Large intestine (tissue), 12 donors: ENCODE measurements at places on chromosomes 6 and 20. TPM values are rescaled to one million over a fixed set of nuclear protein-coding genes. Genes with fewer than 3 reads are reported as not detected.

DNA sequence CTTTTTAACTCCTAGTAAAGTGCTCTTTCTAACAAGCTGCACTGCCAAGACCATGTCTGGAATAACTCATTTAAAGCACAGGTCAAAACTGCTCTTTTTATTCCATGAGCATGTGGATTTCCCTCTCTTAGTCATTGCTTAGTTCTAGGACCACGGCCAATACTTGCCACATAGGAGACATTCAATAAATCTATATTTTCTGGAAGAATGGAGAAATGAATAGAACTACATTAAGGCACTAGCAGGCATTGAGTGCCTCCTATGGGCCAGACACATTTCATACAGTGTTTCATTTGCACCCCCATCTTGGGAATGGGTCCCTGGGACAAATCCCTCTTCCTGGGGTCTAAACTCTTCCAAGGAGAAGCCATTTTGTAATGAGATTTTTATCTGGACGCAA is 552.8 kb upstream of the CITED2 start:
- DNase-seq, result no peak

DNA sequence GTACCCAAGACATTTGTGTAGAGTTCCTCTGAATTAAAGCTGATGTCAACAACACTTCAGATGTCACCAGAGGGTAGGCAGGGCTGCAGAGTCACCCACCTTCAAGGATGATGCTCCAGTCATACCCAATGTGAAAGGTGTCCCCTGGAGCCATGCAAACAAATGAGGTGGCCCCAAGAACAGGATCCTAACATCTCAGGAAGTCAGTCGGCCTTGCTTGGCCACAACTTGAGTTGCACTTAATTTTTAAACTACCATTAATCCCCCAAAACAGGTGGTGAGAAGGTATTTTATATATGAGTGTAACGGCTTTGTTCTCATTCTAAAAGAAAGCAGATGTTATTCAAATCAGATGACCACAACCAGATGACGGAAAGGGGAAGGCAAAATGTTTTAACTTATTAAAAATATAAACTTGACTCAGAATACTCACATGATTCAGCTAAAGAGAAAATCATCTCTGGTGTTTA is 21.1 kb upstream of the SERPINB1 start:
- DNase-seq, result no peak

- DNase-seq, result no peak
Measured at GRCh38 chr6:97842521-97842920, 559.5 kb upstream of the MMS22L start.

C20orf141 gene
- polyA plus RNA-seq, result not detected

- DNase-seq, result no peak
Measured at GRCh38 chr6:168049706-168050224, 29.2 kb downstream of the FRMD1 start.
